ENCODE measurements at places on chromosomes 5 and 9. TPM values are rescaled to one million over a fixed set of nuclear protein-coding genes. Genes with fewer than 3 reads are reported as not detected.

The OBP2B gene
- not detected for total RNA-seq

The CNTFR gene
- total RNA-seq: 3.3 TPM

DNA sequence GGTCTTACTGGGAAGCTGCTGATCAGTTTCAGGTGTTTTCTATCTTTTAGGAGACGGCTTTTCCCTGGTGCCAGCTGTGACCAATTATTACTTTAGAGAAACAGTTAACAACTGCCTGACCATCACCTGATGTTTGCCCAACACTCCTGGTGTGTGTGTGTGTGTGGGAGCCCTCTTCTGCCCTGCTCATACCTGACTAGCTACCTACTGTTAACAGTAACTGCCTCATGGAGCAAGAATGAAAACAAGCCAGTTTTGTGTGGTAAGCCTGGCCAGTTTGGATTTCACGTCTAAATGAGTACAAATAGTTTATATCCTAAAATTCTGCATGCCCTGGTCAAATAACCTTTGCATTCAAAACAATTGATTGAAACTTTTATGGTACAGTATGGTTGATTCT, 46.1 kb upstream of the RIOK2 start:
- no peak for DNase-seq

DNA sequence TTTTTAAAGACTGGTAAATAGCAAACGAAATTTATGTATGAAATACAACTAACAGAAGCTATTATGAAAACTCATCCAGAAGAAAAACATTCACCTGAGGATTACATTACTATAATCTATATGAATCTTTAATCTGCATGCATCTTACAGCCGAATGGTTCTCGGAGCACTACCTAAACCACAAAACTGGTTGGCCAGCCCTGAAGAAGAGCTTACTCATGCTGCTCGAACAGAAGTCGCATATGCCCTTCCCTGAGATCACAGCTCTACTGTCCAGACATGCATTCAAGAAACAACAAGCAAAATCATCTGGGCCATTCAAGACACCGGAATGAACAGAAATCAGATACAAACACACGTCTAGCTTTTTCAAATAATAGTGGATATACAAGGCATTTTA, 931.0 kb upstream of the DMAC1 start:
- DNase-seq: no peak

DNA sequence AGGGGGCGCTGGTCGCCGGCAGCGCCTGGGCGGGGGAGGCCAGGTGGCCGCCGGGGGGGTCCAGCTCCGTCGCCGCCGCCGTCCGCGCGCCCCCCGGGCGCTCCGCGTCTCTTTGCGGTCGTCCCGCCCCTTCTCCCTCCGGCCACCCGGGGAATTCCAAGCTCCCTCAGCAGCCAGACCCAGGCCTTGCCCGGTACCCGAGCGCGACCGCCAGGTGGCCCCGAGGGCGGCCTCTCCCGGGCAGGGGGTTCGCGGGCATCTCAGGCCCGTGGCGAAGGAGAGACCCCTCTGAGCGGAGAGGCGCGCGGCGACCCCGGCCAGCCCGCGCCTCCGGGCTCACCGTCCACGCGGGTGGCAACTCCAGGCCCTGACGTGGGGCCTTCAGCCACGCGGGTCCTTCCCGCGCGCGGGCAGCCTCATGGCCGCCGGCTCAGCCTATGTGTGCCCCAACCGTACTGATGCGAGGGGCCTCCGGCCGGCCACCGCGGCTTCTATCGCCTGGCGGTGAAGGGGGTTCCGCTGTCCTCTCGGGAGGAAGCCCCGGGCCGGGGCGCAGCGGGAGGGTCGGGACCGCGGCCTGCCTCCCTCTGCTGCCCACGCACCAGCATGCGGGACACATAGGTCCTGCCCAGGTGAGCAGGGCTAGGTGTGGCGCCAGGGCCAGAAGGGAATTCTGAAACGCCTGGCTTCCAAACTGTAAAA, 529 bp upstream of the NRARP start:
- no peak for DNase-seq

DNA sequence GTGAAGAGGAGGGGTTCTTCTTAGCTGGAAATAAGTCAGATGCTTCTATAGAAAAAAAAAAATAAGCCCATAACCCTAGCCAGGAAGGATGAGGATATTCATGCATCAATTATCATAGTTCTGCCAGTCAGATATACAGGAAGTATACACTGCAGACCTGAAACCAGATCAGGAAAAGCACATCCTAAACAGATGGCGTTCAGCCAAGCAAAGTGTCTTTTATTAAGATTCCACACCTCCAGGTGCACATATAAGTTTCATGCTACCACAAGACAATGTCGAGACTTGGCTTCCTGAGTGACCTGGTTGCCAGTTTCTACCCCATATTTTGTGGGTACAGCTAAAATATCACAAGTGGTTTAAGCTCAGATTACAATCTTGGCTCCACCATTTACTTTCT, 108.3 kb downstream of the CETN3 start:
- no peak for DNase-seq

DNA sequence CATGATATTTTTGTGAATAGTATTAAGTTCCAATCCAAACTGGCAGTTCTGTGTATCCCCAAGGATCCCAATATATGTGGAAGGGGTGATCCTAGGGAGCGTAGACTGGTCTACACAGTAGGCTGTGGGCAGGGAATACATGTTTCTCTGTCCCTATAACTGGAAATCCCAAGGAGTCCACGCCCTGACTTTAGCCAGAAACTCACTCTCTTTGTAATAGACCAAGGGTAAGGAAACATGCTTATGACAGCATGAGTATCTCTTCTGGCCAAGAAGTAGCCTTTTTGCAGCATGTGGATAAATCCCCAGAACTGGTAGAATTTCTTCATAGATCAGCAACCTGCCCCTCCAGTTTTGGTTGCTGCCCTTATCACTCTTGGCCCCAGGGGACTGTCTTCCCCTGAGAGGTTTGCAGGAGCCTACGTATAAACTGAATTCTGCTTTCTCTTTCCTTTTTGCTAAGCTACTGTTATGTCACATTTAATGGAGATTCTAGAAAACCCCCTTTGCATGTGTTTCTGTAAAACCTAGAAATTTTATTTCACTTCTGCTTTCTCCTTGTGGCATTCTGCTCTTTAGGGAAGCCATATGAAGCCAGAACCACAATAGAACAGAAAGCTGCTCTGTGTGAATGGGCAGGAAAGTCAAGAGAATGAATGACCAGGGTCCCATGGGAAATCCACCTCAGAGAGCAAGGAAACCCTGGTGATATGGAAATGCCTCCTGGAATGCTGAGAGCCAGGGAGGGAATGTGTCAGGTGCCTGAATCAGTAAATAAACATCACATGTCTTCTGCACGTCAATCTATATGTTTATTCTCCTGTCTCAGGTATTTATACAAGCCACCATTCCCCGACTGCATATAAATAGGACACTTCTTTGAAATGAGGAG, 3.5 kb downstream of the IFNA2 start:
- DNase-seq: no peak

All from left ventricle myocardium superior (tissue), 1 donor.